ENCODE measurements at places on chromosomes 6 and 20.

DNA sequence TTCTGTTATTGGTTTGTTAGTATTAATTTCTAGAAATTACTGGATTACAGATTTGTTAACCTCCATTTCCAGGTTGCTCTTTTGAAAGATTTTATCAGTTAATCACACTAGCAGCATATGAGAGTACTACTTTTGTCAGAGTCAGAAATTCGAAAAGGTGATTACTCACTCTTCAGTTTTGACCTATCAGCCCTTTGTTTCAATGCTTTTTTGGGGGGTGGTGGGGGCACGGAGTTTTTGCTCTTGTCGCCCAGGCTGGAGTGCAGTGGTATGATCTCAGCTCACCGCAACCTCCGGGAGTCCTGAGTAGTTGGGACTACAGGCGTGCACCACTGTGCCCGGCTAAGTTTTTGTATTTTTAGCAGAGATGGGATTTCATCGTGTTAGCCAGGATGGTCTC, 149.2 kb downstream of the JARID2 start:
- DNase-seq = no peak

DNA sequence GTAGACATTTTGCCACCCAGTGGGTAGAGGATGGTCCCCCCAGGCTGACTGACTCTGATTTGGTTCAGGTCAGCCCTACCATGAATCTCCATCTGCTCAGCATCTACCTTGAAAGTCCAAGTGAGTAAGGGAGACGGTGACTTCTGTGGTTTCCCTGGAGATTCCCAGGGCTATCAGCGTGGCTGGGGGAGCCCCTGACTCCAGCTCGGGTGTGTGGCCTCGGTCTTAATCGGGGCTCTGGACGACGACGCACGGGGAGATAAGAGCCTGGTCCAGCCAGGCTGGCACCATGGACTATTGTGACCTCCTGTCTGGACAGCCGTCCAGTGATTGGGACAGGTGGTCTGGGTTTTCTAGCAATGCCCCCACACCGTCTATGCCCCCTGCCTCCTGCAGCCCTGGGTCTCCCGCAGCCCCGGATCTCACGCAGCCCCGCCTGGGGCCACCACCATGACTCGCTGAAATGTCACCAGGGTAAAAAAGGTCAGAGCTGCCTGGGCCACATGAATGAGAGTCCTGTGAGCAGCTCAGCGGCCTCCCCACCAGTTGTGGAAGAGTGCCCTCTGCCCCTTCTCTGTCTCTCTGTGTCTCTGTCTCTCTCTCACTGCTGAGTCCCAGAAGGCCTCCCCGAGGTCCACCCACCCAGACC, 47.1 kb upstream of the GATA5 start:
- DNase-seq = no peak

DNA sequence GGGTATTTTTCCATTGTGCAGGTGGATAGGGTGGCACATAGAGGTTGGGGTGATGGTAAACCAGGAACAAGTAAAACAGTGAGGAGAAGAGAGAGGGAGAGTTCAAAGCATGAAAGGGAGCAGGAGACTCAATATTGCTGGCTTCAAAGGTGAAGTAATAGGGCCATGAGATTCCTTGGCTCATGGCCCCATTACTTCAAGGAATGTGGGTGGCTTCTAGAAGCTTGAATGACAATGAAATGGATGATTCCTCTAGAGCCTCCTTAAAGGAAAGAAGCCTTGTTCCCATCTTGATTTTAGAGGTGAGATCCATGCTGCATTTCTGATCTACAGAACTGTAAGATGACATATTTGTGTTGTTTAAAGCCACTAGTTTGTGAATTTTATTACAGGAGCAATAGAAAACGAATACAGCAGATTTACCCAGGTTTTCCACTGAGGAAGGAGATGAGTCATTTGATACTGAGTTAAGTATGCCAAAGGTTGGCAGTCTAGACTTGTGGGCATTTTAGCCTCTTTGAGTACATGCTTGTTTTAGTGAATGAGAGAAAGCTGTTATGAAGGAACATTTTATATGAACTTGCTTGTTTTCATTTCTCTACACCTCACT, 110.4 kb downstream of the PLCB4 start:
- no peak for DNase-seq

- peak; percentile 10 for DNase-seq
These were observed 107.0 kb downstream of the HIVEP1 start for GRCh38 chr6:12119085-12119588.

DNA sequence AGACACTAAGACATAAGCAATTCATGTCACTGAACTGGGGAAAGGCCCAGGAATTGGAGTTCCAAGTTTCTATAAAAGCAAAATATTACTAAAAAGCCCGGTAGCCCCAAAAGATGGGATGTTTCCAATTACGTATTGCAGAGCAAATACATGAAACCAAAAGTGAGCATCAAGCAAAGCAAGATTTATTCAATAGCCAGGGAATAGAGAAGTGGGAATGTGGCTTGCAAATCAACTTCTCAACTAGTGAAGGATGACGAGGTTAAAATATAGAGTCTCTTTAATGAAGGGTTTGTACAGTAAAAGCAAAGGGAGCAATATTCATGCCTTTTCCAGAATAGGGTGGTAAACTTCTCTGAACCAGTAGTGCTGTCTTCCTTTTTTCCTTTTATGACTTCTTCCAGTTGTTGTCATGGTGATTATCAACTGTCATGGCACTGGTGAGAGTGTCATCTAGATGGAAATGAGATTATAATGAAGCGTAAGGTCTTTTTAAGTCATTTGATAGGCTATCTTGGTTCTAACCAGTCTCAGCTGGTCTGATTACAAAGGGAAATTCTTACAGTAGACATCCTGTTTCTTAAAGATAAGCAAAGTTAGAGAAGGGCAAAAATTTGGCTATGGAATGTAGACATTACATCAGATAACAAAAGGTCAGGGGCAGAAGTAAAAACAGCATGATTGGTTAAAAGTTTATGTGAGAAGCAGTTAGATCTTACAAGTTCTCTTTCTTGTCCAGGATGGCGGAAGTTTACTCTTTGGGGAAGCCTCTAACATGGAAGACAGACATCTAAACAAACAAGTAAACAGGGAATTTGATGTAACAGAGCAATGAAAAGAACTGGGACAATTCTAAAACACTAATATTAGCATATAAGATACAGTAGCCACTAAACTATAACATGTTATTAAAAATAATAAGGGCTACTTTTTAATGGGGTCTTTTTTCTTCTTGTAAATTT, 96.9 kb downstream of the TBX18 start:
- DNase-seq = no peak

DNA sequence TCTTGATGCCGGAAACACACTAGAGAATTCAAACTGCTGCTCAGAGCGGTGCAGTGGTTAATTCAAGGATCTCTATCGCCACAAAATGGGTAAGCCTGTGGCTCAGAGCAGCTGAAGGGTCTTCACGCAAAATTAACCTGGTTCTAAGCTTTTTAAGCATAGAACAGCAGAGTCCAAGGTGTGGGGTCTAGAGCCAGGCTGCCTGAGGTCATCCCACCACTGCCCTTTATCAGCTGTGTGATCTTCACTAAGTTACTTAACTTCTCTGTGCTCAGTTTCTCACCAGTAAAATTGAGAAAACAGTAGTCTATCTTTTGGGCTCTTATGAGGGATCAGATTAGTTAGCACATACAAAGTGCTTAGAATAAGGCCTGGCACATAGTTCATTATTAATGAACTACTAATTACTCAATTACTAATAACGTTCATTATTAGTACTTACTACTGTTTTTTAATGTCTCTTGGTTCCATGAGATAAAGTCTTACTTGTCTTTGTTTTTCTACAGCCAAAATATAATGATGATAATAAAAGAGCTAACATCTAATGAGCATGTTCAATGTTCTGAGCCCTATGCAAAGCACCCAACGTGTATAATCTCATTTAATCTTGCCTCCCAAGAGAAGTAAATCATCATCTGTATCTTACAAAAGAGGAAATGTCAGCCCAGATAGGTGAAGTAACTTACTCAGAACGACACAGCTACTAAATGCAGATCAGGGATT, 92.9 kb downstream of the NFATC2 start:
- no peak for DNase-seq

- no peak for DNase-seq
These were observed 131.1 kb downstream of the VEGFA start for GRCh38 chr6:43900916-43901732.

GRCh38 chr20:31845300-31845863, at the start of gene FOXS1:
Gene FOXS1 (minus strand): TSS chr20:31845604. CDS start chr20:31845542, 62 bp downstream.
- no peak for DNase-seq

DNA sequence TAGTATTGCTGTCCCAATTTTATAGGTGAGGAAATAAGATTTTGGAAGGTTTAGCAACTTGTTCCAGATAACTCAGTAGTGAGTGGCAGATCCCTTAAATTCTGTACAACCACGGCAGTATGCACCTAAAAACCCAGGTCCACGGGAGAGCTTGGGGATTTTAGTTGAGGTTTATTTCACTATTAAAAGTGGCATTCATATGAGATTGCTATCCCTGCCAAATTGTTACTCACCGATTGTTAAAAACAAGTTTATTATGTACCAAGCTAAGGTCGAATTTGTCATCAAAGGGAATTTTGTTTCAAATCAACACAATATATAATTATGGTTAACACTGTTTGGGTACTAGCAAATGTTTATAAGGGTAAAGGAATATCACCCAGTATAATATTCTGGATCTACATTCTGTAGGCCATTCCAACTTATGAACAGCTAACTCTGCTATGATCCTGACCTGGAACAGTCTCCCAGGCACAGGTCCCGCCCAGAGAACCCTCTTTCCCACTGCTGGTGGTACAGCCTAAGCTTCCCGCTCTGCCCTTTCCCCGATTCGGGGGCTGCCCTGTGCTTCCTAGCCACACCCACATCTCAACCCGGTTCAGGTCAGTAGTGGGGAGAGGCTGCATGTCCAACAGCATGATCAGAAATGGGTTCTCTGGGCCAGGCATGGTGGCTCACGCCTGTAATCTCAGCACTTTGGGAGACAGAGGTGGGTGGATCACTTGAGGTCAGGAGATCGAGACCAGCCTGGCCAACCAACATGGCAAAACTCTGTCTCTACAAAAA, 24.9 kb downstream of the GPLD1 start:
- no peak for DNase-seq

DNA sequence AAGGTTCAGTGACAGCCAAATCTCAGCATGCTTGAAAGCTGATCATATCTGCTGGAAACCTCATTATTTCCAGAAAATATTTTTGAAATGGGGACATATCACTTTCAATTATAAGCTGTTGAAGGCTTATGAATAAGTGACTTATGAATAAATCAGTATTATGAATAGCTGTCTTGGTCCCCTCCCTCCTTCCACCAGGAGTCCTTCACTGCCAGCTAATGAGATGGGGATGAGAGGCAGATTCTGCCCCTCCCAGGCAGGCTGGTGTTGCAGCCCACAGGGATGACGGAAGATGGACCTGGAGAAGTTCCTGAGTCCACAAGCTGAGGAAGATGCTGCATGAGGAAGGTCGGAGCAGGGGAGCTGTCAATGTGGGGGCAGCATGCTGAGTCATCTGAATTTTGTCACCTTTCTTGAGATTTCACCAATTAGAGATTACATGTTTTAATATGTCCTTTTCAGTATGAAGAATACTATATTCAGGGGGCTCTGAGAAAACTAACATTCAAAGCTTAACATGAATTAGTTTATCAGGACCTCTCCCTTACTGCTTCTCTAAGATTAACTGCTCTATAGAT, 112.2 kb downstream of the DTNBP1 start:
- no peak for DNase-seq
